ENCODE measurements at places on chromosomes 2 and 18. TPM values are rescaled to one million over a fixed set of nuclear protein-coding genes. Genes with fewer than 3 reads are reported as not detected.

Gene BCS1L
- 38.3 TPM for total RNA-seq

Gene RFX8
- total RNA-seq: 2.6 TPM

Gene CRYBA2
- not detected for total RNA-seq

Gene ZNF385B
- not detected for total RNA-seq

Gene OXER1
- 0.26 TPM for total RNA-seq

Gene CROCC2
- 0.51 TPM for total RNA-seq

Gene ATF2
- total RNA-seq: 44.2 TPM

Gene PSMD1
- total RNA-seq: 125 TPM

Gene ADAM23
- 3.1 TPM for total RNA-seq

DNA sequence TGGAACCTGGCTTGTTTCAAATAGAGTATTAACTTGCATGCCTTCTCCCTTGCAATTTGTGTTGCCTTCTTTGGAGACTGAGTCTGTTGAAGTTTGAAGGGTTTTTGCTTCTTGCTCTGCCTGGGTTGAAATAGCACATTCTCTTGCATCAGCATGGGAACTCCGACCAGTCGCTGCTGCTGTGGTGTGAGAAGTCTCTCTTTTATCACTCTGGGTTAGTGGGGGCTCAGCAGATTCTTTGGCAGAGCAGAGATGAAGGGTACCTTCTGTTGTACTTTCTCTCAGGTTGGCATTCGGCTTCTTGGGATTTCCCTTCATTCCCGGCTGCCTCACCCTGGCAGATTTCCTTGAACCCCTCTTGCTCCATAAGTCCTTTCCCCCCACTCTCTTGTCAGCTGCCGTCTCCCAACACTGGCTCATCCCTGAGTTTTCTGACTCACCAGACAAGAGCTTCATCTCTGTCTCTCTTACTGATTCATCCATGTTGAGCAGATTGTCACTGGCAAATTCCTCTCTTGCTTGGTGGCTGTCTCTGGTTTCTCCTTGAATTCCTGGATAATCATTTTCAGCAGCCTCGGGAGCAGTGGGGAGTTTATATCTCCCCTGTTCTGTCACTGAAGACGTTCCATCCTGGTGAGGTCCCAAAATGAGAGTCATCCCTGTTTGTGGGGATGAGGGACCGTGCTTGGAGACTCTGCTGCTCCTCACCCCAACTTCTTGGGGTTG is 49.9 kb downstream of the ALPK2 start:
- DNase-seq: peak; percentile 90

DNA sequence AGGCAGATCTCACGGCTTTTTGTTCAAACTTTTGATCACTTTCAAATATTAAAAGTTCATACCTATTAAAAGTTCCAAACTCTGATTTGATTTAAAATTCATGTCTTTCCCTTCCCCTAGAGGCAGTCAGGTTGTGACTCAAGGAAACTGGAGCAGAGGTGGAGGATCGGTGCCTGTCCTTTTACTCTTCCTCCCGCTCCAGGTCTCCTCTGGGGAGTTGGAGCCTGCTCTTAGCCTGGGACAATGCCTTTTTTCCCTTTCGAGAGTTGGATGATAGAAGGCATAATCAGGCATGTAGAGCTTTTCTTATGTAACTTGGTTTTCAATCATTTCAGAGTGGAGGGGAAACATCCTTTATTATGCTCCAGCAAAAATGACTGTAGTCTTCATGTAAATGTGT is 1706.1 kb upstream of the CELF4 start:
- DNase-seq: no peak

DNA sequence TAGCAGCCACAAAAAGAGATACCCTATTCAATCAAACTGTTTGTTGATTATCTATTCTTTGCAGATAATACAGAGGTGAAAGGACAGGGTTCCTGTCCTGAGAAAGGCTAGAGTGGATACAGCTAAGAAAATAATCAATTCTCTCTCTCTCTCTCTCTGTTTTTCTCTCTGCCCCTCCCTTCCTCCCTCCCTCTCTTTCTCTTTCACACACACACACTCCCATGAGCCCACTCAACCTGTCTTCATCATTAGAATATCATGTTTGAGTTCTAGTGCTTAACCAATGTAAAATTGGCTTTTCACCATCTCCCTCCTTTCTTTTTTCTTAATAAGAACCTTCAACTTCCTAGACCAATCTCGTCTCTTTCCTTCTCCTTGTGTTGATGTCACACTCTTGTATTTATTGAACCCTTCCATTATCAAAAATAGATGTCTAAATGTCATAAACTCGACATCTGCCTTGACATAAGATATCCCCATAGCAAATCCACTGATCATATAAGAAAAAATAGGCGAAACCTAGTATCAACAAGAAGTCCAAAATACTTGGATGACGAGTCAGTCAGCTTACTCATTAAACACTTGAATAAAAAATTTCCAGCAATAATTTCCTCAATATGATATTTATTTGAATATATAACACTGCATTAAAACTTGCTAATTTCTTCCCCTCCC is 42.8 kb upstream of the CYTIP start:
- DNase-seq: peak; percentile 39

DNA sequence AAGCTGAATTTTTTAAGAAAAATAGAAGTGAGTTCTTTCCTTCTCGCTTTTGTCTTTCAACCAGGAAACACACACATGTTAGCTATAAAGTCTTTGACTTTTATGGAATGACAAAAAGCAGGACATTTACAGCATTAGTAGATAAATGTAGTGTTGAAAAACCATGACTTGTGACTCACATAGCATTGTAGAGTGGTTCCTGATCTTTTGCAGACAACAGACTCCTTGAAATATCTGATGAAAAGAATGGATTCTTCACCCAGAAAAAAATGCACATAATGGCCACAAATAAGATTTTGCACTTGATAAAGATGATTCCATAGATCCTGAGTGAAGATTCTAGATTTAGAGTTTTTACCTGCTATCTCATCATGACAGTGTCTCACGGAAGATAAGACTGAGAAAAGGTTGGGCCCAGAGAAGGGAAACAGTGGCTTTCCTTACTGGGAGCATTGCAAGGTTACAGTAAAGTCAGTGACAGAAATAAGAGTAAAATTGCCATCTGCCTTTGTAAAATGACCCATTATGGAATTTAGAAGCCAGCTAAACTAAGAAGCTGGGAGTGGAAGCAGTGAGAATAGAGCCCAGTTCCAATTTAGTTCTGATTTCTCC is 14.0 kb downstream of the SMARCAL1 start:
- peak; percentile 37 for DNase-seq

- DNase-seq: no peak
Observed at GRCh38 chr18:26482569-26482968, 65.8 kb downstream of the KCTD1 start.

GRCh38 chr18:31267823-31268481 is 50.0 kb upstream of the DSG1 start:
- DNase-seq: no peak

DNA sequence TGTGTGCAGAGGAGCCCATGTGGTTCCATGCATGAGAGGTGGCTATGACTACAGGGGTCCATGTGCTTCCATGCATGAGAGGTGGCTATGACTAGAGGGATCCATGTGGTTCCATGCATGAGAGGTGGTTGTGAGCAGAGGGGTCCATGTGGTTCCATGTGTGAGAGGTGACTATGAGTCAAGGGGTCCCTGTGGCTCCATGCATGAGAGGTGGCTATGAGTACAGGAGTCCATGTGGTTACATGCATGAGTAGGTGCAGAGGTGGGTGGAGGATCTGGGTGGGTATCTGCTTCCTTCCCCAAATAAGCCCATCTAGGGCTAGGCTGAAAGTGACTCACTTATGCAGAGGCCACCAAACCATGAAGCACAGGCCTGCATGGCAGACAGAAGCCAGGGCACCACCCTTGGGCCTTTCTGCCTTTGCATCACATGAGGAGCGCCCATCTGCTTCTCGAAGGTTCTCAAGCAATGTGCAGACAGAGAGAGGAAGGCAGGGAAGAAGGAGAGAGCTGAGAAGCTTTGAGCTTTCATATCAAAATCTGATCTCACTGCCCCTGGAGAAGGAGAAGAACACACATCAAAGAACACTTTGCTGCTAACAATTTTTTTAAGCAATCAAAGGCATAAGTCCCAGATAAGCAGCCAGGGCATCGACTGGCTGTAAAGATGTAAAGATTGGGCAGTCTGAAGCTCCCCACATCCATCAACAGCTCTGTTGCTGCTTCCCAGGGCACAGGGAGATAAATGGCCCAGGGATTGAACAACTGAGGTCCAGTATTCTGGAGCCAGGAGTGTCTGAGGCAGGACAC is 137.6 kb downstream of the TNS1 start:
- peak; percentile 22 for DNase-seq

GRCh38 chr2:149885946-149886345 is 298.4 kb upstream of the MMADHC start:
- DNase-seq: peak; percentile 12

DNA sequence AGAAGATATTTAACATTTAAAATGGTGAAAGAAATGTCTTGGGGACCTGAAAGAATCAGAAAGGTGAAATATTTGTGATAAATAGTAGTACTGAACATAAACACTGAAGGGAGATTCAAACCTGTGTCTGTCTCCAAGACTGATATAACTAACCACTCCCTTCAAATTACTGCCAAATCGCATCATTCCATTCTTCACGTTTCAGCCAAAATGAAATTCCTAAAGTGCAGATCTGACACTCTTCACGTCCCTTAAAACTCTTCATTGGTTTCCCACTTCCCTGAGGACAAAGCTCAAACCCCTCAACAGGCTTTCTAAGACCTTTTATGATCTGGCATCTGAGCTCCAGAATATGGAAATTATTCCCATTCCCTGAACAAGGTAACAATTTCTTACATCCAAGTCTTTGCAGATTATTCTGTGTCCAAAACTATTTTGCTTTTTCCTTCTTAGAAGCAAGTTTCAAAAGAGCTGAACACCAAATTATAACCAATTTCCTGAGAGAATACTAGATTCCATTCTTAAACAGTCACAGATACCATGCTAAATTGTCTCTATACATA is 18.9 kb downstream of the SLC8A1 start:
- DNase-seq: no peak

GRCh38 chr2:27566628-27567027 is 16.2 kb upstream of the ZNF512 start:
- peak; percentile 25 for DNase-seq

GRCh38 chr2:114009205-114009944 is 119.5 kb downstream of the ACTR3 start:
- no peak for DNase-seq

- no peak for DNase-seq
Observed at GRCh38 chr2:72794572-72794971, 31.3 kb downstream of the EXOC6B start.

DNA sequence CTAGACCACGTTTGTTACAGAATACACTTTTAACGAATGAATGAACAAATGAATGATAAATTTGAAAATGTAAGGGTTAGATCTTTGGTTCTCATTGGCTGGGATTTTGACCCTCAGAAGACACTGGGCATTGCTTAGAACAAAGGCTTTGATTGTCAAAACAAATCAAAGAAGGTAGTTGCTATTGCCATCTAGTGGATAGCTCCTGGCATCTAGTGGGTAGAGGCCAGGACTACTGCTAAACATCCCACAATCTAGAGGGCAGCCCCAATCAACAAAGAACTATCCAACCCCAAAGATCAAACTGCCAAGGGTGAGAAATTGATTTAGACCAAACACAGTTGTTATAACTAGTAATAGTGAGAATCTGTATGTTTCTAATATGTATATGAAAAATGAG is 552.3 kb downstream of the KCNJ3 start:
- no peak for DNase-seq

DNA sequence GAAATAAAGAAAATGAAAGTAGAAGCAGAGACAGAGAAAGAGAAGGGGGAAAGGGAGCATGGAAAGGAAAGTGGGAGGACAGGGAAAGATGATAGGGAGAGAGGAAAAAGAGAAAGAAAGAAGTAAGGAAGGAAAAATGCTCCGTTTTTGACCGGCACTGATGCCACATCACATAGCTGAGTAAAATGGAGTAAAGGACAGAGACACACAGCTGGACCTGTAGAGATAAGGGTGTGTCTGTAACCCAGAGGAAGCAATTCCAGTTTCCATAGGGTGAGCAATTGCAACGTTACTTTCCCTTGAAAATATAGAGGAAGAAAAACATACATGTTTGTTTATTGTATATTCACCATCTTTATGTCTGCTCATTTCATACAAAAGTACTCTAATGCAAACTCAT is 1866.9 kb upstream of the PIK3C3 start:
- DNase-seq: no peak

- DNase-seq: no peak
Observed at GRCh38 chr2:50851886-50852285, 180.0 kb downstream of the NRXN1 start.

- no peak for DNase-seq
Observed at GRCh38 chr18:9097349-9097748, 5.2 kb upstream of the NDUFV2 start.

GRCh38 chr2:120451334-120451733 is 105.4 kb downstream of the INHBB start:
- no peak for DNase-seq

DNA sequence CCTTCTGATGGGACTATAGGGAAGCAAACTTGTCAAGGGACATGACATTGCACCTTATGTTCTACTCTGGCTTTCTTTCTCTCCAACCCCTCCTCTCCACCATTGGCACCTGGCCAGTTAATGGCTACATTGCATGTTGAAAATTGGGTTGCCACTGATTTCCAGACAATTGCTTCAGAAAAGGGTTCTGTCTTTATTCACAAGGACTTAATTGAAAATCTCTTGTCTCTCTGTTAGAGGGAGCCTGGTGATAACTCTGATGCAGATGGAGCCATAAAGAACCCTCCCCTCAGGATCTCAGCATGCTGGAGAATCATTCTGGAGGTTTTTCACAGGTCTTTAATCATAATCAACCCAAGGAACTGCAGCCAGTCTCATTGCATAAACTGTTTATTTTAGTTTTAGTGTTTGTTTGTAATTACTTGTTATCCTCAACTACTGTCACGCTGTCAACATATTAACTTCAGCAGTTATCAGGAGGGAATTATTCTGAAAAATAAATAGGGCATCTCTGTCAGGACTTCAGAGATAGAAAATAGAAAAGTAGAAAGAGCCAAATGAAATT is 316.8 kb downstream of the RIT2 start:
- DNase-seq: no peak

GRCh38 chr2:12271589-12271984 is 445.1 kb upstream of the TRIB2 start:
- DNase-seq: no peak
